ENCODE measurements at places on chromosomes 2 and 18. TPM values are rescaled to one million over a fixed set of nuclear protein-coding genes. Genes with fewer than 3 reads are reported as not detected.

CFAP53 gene
- not detected for total RNA-seq

COL3A1 gene
- total RNA-seq, result 61.2 TPM

FRZB gene
- total RNA-seq, result 3.7 TPM

GRHL1 gene
- 0.72 TPM for total RNA-seq

RESP18 gene
- total RNA-seq, result not detected

CXCR1 gene
- total RNA-seq, result 2.6 TPM

Measured in heart right ventricle (tissue), 16 donors.